ENCODE measurements at places on chromosomes 1 and 21. TPM values are rescaled to one million over a fixed set of nuclear protein-coding genes. Genes with fewer than 3 reads are reported as not detected.

- no peak for DNase-seq
Observed at GRCh38 chr1:53586765-53587164, 127.6 kb downstream of the DMRTB1 start.

GRCh38 chr1:77355010-77355409, 73.2 kb downstream of the AK5 start:
- no peak for DNase-seq

- no peak for DNase-seq
Observed at GRCh38 chr21:31371715-31372470, 27.8 kb upstream of the TIAM1 start.

Gene OR10Z1
- total RNA-seq = not detected

Gene DYNLT5
- 5.9 TPM for total RNA-seq

Gene MTMR11
- total RNA-seq = 20.4 TPM
